Esophagus squamous epithelium (tissue), 5 donors: ENCODE measurements at places on chromosomes 16 and 17.

- no peak overlapping the region for H3K4me3 ChIP-seq
- H3K27ac ChIP-seq, result no peak overlapping the region
- DNase-seq, result no peak
- H3K4me1 ChIP-seq, result no peaks in the 10 kb centered on the region
Observed at GRCh38 chr16:76579277-76579922, 302.2 kb downstream of the CNTNAP4 start.

DNA sequence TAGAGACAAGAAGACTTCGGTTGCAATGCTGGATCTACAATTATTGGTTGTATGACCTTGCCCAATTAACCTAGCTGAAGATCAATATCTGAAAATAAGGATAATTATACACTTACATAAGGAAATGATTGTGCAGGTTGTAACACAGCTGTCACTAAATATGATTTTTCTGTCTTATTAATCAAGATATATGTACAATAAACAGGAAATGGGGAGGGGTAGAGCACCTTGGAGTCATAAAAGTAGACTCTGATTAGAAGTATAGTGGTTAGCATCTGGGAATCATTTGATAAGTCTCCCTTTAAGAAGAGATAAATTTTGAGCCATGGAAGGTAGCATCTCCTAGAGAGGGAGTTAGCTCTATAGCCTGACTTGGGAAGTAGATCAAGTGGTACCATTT is 369.2 kb downstream of the SHISA9 start:
- DNase-seq, result no peak
- no peaks in the 10 kb centered on the region for H3K4me1 ChIP-seq
- H3K27ac ChIP-seq, result no peak overlapping the region

GRCh38 chr16:30748634-30749445 is 615 bp downstream of the PHKG2 start:
- H3K36me3 ChIP-seq, result peaks cover 57% of the 10 kb centered on the region
- DNase-seq, result no peak
- peak overlapping the region; percentile 89 for H3K27ac ChIP-seq
- H3K4me3 ChIP-seq, result peak overlapping the region; percentile 98
- no peaks in the 10 kb centered on the region for H3K27me3 ChIP-seq

- H3K4me1 ChIP-seq, result peaks cover 18% of the 10 kb centered on the region
- H3K27me3 ChIP-seq, result peaks cover 82% of the 10 kb centered on the region
- H3K36me3 ChIP-seq, result no peaks in the 10 kb centered on the region
- peak overlapping the region; percentile 44 for H3K4me3 ChIP-seq
Observed at GRCh38 chr16:85168732-85169256, 56.5 kb upstream of the CIBAR2 start.
